Hippocampal formation (tissue), 2 donors: ENCODE measurements at places on chromosomes 4 and X.

- DNase-seq = peak; percentile 7
Observed at GRCh38 chr4:18689308-18690115, 668.0 kb upstream of the LCORL start.

GRCh38 chr4:3016961-3017360 is 53.6 kb downstream of the GRK4 start:
- no peak for DNase-seq

DNA sequence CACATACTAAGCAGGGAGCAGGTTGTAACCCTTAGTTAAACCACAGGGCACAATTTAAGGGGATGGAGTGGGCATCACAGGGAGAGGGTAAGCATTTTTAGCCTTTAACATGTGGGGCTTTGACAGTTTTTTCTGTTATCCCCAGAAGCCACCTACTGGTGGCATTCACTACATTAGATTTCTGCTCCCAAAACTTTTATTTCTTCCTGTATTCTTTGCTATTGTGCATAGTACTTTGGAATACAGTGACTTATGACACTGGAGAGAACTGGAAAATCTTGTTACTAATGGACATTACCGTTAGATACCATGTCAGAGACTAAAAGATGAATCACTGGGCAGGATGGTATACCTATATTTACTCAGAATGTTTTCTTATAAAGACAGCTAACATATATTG is 7.3 kb downstream of the TRIM75 start:
- no peak for DNase-seq

GRCh38 chr4:30725562-30725961 is 5.4 kb downstream of the PCDH7 start:
- DNase-seq = no peak

GRCh38 chr4:173130687-173131086 is 37.9 kb upstream of the GALNT7 start:
- DNase-seq = no peak
